ENCODE measurements at places on chromosomes 3 and 15. TPM values are rescaled to one million over a fixed set of nuclear protein-coding genes. Genes with fewer than 3 reads are reported as not detected.

The PODXL2 gene
- 2.9 TPM for total RNA-seq

The CPB1 gene
- total RNA-seq: not detected

The ISLR2 gene
- not detected for total RNA-seq

The PLIN1 gene
- total RNA-seq: under 0.01 TPM

The SLC38A3 gene
- total RNA-seq: not detected

The ISL2 gene
- 1.2 TPM for total RNA-seq

The LMAN1L gene
- total RNA-seq: not detected

Measured in dermis blood vessel endothelial cell (primary cell).